Hair follicular keratinocyte (primary cell): ENCODE measurements at places on chromosomes 3 and 15. TPM values are rescaled to one million over a fixed set of nuclear protein-coding genes. Genes with fewer than 3 reads are reported as not detected.

The SLC2A2 gene
- not detected in 2 replicates for total RNA-seq

The CYP1A1 gene
- 1.0 and 1.9 TPM in 2 replicates for total RNA-seq

The HYAL2 gene
- 78.0 and 92.5 TPM in 2 replicates for total RNA-seq

The SLC12A6 gene
- 4.0 and 4.2 TPM in 2 replicates for total RNA-seq

The SEC62 gene
- total RNA-seq, result 16.3 and 21.4 TPM in 2 replicates
